Activated CD4-positive, alpha-beta T cell treated with anti-CD3 and anti-CD28 coated beads, Interleukin-10, Interleukin-2, amounts not matched to agents 100 ng/mL and 50 ng/mL, durations not matched to agents 16 hours and 8 hours (primary cell): ENCODE measurements at places on chromosomes 3 and 15.

GRCh38 chr15:38879909-38880471 lies 315.4 kb upstream of the RASGRP1 start:
- no peak for DNase-seq

GRCh38 chr15:63408524-63408923 lies 26.9 kb upstream of the CA12 start:
- DNase-seq, result no peak

DNA sequence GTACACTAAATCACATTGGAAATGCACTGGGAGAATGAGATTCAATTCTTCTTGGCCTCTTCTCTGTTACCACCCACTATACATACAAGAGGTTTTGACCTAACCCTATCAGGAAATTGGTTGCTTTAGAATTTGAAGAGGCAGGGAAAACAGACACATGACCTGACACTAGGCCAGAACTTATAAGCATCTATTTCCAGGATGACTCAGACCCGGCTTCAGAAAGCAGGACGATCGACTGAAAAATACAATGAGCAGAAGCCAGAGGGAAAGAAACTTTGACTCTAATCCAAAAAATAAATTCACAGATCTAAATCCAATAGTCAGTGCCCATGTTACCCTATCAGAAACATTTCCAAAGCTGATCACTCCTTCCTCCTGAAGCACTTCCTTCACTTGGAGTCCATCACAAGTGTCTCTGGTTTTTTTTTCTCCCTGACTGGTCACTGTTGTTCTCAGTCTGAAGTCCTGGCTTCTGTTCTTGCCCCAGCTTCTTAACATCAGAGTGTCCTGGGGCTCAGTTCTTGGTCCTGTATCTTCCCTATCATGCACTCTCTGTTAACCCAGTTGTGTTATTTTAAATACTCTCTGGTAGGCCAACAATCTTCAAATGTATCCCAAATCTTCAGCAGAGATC lies 133.6 kb downstream of the P2RY1 start:
- DNase-seq, result no peak

- no peak for DNase-seq
These were observed 566.0 kb downstream of the ROBO2 start for GRCh38 chr3:77605865-77606264.

- DNase-seq, result no peak
These were observed 101.7 kb downstream of the NR1I2 start for GRCh38 chr3:119883461-119884160.

DNA sequence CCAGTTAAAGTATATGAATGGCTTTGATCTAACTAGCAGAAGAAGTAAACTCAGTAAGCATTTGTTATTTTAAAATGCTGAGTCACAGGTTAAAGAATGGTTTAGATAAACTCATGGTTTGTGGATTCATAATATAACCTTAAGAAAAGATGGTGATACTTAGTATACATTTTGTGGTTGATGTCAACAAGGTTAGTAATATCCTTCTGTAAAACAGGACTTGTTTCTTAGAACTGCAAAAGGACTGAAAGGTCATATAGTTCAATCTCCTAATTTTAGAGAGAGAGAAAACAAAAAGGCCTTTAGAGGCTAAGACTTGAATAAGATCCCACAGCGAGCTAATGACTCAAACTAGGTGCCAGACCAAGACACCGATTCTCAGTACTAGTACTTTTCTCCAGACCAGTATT lies 50.0 kb downstream of the STRIT1 start:
- no peak for DNase-seq
